ENCODE measurements at places on chromosomes 5 and 9. TPM values are rescaled to one million over a fixed set of nuclear protein-coding genes. Genes with fewer than 3 reads are reported as not detected.

DNA sequence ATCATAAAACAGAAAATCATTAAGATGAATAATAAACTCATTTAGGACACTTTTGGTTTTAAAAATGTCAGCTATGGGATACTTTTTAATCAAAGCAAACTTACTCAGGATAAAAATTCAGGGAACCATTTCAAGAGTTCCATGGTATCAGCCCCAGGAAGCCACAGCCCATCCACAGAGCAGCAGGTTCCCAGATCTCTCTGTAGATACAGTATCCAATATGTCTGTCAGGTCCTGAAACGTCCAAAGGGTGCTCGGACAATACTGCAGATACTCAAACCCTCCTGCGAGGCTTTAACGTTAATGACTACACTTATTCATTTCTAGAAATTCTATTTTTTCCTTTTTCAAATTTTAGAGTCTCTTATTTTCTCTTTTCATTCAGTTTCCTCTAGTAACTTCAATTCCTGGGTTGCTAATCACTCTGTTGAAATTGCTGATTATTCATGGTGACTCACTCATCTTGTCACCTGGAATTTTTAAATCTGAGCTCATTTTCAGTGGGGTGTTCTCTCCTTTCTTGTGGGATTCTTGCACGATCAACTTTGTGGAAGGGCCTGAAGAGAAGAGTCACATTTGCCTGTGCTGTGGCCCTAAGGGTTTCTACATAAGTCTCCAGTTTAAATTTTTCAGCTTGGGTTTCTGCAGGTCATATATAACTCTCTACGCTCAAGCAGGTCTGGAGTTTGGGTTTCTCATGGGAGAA lies 435.8 kb downstream of the CTNND2 start:
- DNase-seq = no peak

DNA sequence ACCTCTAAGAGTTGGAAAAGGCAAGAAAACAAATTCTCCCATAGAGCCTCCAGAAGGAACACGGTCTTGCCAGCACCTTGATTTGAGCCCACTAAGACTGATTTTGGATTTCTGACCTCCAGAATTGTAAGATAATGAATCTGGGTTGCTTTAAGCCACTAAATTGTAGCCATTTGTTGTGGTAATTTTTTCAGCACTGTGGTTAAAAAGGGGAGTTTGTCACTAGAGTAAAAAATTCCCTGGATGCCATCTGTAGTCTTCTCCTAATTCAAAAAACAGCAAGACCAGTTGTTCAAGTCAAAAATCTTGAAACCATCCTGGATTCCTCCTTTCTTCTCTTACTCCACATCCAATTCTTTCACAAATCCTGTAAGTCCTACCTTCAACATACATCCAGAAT lies 39.6 kb downstream of the NRG2 start:
- DNase-seq = no peak

GRCh38 chr5:74560245-74560644 lies 80.3 kb downstream of the ENC1 start:
- DNase-seq = no peak

DNA sequence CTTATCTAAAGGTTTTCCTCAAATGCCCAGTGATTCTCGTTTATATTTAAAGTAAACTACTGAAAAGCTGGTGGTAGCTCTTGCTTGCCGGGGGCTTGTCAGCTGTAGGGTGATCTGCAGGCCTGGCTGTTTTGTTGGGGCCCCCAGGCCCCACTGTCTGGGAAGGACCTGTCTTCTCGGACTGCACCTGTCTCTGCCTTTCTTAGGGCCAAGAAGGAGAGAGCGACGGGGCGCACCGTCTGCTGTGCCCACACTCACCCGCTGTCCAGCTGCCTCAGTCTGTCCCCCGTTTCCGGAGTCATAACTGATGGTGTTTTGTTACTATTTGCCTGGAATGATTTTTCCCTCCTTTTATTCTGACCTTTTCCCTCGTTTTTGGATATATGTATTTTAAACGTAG lies 94.1 kb upstream of the CACNA1B start:
- no peak for DNase-seq

- DNase-seq = no peak
These were observed 168.8 kb downstream of the DROSHA start for GRCh38 chr5:31362931-31363568.

- no peak for DNase-seq
These were observed 45.7 kb downstream of the PIP5K1B start for GRCh38 chr9:68750786-68751185.

Gene ZNF454
- 3.5 TPM for total RNA-seq

Gene TAF11L10
- not detected for total RNA-seq

Gene STARD4
- 90.6 TPM for total RNA-seq

Gene C1QTNF3
- total RNA-seq = 20.3 TPM

Gene UBE2D2
- 89.6 TPM for total RNA-seq

All from lung (tissue), 17 donors.